ENCODE measurements at places on chromosomes 6 and 20.
A peak's percentile ranks its signal among the peaks of the same experiment; 100 is the strongest.

DNA sequence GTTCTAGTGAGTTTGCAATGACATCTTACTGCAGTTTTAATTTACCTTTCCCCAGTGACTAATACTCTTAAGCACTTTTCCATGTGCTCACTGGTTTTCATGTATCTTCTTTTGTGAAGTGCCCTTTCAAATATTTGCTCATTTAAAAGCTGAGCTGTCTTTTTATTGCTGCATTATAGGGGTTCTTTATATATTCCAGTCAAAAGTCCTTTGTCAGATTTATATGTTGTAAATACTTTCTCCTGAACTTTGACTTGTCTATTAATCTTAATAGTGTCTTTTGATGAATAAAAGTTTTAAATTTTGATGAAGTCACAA lies 50.2 kb upstream of the ELOVL5 start:
- DNase-seq: no peak

GRCh38 chr20:51497542-51498467 lies 44.7 kb downstream of the NFATC2 start:
- peak; percentile 29 for DNase-seq

DNA sequence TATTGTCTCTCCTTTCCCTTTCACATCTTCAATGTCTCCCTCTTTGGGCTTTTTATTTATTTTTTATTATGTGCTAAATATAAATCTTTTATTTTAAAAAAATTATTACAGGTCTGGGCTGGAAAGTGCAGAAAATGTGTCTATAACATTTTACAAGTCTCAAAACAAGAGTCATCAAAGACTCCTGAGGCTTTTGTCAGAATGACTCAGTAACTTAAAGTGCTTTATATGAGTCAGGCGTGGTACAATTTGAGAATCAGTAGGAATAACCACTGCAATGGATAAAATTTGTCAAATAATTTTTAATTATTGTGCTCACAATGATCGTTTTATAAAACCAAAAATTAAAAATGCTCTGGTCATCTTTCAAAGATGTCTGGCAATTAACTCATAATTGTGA lies 193.9 kb downstream of the MMUT start:
- DNase-seq: no peak

- no peak for DNase-seq
These were observed 439 bp upstream of the F13A1 start for GRCh38 chr6:6320901-6321300.

GRCh38 chr20:11017446-11017845 lies 343.6 kb upstream of the JAG1 start:
- no peak for DNase-seq

DNA sequence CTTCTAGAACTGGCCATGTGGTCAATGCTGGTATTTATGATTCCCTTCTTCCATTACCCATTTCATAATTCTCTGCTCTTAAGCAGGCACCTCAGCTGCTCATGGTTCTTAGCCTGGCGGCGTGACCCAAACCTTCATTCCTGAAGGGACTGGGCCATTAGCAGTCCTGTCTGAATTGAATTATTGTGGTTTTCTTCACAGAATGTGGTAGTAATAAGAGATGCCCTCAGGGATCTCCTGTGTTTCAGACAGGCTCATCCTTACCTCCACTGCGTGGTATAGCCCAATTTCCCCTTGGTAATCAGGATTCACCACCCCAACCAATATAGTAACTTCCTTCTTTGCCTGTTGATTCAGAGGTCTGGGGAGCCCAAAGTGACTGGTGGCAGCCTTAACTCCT lies 37.6 kb downstream of the PKIB start:
- DNase-seq: no peak

DNA sequence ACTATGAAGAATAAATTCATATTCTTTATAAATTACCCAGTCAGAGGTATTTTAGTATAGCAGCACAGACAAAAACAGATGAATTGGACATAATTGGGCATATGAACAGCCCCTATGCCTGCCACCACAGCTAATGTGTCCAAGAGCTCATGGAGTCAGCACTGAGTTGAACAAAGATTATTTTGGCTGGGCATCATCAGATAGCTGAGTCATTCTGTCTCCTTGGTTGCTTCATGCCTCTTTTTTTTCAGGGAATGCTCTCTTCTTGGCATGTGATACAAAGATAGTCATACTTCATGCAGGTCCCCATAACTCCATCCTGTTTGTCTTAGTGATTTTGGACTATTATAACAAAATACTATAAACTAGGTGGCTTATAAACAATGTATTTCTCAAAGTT lies 275.6 kb downstream of the TENT5A start:
- DNase-seq: no peak

DNA sequence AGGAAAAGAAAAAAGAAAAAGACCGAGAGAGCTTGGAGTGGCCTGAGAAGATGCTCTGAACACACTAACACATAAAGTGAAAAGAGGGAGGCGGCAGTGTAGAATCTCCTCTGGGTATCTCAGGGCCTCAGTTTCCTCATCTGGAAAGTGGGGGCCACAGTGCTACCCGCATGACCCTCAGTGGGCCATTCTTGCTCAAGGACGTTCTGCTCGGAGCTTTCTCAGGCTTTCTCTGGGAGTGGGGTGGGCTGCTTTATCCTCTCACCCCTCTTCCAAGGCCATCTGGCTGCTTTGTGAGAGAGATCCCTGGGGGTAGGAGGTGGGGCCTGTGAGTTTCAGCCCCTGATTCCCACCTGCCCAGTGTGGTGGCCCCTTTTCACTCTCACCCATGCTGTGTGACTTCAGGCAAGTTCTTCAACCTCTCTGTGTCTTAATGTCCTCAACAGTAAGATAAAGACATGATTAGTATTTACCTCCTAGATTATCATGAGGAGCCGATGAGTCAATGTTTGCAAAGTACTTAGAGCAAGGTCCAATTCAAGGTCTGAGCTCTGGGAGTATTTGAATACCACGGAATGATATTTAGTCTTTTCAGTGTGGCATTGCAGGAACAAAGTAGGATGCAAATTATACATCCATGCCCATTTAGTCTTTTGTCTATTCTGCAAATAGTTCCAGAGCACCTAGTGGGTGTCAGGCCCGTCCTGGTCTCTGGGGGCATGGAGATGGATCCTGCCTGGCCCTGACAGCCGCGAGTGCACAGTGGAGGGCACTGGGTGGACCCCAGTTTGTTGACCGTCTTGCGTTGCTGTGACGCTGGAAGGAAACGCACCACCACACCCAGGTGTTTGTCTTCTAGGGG lies 34.3 kb downstream of the SRC start:
- no peak for DNase-seq

DNA sequence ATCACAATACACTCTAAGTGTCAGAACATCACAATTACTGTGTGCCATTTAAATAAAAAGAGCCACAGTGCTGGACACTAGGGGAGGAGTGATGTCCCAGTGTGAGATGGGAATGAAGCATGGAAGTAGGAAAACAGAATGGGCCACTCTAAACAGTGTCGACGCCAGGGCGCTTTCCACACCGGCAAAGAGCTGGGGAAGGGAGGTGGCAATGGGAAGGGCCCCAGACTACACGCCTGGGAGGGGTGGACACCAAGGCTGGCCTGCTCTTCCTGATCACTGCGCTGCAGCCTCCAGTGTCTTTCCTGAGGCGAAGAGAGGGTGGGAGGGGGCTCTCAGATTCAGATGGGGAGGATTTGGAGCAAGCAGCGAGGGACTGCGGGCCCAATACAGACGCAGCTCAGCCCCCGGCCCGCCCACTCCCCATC lies 75.9 kb downstream of the ERMARD start:
- DNase-seq: no peak

- DNase-seq: no peak
These were observed 11.6 kb downstream of the YWHAB start for GRCh38 chr20:44897133-44897532.

GRCh38 chr6:27452496-27452897 lies 20.4 kb downstream of the ZNF184 start:
- no peak for DNase-seq

GRCh38 chr20:11436113-11436905 lies 481.4 kb upstream of the BTBD3 start:
- no peak for DNase-seq

DNA sequence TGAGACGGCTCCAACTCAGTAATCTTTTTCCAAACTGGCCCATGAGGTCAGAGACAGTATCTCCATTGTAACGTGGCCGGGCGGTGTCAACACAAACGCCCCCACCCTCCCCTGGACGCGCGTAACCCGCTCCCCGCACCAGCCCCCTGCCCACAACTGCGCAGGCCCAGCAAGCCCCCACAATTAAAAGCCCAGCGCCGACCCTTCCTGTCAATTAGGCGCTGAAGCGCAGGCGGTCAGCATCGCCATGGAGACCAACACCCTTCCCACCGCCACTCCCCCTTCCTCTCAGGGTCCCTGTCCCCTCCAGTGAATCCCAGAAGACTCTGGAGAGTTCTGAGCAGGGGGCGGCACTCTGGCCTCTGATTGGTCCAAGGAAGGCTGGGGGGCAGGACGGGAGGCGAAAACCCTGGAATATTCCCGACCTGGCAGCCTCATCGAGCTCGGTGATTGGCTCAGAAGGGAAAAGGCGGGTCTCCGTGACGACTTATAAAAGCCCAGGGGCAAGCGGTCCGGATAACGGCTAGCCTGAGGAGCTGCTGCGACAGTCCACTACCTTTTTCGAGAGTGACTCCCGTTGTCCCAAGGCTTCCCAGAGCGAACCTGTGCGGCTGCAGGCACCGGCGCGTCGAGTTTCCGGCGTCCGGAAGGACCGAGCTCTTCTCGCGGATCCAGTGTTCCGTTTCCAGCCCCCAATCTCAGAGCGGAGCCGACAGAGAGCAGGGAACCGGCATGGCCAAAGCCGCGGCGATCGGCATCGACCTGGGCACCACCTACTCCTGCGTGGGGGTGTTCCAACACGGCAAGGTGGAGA lies at the start of the genes HSPA1A and HSPA1L:
TSS of gene HSPA1A (plus strand) at position 519 of the 814 bp plus-strand sequence. CDS start at position 733, 214 bp downstream.
TSS of gene HSPA1L (minus strand) at position 259 of the 814 bp plus-strand sequence. CDS start 3,311 bp downstream, outside the sequence.
- DNase-seq: peak; percentile 47

GRCh38 chr20:25532015-25532751 lies 53.1 kb downstream of the NINL start:
- no peak for DNase-seq

DNA sequence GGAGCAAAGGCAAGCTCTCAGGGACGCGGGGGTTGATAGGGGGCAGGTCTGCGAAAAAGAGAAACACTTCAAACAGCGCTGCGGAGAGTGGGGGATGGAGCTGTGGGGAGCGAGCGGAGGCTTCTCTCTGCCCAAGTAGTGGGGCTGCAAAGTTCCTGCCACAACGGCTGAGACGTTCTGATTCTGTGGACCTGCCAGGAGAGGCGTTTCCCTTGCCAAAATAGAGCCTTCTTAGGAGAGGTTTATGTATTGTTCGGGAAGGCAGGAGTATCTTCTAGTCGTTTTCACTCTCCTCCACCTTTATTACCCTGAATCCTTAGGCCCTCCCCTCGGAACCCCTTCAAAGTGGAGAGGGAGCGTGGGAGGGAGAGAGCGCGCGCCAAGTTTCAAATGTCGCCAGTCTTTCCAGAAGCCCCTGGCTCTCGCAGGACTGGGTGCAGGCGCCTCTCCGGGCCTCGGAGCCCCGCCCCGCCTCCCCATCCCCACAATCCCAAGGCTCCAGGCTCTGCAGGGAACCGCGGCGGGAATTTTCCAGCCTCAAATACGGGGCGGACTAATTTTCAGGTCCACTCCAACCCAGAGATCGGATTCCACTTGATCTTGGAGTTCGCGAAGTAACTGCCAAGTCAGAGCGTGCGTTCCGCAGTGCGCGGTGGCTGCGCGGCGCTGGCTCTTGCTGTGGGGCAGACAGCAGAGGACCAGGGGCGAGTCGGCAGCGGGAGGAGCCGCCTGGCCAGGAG lies 10.0 kb upstream of the POU3F2 start:
- DNase-seq: no peak

DNA sequence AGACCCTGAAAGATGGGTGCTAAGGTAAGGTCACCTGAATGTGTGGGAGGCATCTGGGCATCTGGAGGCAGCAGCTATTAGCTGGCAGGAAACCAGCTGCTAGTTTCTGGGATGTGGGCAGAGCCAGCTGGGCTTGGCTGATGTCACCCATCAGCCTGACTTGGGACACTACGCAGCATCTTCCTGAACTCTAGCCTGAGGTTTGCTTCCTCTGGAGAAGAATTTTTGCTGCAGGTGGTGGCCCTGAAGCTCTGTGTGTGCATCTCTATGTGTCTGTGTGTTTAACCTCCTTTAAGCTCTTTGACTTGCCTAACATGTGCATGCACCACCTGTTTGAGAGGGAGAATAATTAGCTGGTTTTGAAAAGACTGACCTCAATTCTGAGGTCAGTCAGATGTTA lies 465.1 kb upstream of the CHD6 start:
- DNase-seq: no peak

DNA sequence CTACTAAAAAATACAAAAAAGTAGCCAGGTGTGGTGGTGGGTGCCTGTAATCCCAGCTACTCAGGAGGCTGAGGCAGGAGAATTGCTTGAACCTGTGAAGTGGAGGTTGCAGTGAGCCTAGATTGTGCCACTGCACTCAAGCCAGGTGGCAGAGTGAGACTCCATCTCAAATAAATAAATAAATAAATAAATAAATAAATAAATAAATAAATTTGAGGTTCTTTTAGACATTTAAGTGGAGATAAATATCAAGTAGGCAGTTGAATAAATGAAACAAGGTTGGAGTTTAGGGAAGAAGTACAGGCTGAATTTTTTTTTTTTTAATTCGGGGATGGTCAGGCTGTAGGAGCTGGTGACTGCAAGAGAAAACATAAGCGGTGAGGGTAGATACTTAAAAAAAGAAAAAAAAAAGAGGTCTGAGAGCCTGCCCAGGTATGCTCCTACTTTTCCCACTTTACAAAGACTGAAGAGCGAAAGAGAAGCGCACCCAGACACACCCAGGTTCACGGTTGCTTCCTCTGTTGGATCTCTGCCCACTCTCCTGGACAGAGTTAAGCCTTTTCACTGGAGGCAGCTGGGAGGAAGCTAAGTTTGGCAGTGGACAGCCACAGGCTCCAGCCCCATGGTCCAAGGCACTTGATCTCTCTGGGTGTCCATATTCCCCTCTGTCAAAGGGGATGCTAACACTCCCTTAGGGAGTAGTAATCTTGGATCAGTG lies 100.9 kb upstream of the PRDM1 start:
- no peak for DNase-seq

DNA sequence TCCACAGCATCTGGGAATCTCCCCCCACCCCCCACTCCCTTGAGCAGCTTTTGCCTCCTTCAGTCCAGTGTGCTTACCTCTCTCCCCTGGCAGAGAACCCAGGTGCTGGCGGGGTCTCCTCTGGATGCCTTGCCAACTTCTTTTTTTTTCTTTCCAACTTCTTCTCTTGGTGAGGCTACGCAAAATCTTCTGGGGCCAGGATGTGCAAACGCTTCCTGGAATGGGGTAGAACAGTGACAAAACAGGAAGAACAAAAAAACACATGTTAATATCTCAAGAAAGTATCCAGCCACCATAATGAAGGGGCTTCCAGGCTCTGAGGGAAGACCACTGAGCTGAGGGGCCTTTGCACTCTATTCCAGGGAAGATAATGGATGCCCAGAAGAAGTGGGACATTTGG lies 53.9 kb upstream of the DDR1 start:
- no peak for DNase-seq

GRCh38 chr20:63281742-63282665 lies 9.4 kb downstream of the ARFGAP1 start:
- DNase-seq: no peak

- no peak for DNase-seq
These were observed 95.8 kb downstream of the CCDC170 start for GRCh38 chr6:151589667-151590066.
